ENCODE measurements at places on chromosomes 6 and 20.

DNA sequence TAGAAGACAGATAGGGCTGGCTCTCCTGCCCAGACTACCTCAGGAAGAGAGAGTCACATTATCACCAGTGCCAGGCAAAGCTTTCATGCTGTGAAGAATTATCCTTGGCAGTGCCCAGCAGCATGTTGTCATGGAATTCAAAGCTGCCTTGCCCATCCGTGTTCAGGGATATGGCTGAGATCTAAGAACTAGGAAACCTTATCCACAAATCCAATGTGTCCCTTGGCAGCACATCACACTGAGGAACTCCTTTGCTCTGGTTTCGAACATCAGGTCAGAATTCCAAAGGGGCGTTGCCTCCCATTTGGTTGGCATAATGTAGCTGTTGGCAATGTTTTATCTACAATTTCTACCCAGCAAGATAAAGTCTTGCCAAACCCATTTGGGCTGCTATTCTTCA is 52.7 kb downstream of the ADGRF1 start:
- DNase-seq = no peak

DNA sequence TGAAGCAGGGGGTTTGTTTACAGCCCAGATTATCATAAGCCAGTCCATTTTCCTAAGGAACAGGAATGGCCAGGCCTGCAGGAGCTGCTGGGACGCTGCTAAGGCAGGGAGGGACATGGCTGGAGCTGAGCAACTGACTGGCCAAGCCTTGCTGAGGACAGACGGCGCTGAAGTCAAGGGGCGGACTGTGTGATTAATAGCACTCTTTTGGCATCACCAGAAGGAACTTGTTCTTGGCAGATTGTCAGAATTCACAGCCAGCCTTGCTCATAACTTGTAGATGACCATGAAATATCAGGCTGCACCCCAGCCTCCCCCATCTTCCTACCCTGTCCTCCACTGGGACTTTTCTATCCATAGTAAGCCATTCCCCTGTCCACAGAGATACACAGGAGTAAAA is 218.8 kb upstream of the RNF24 start:
- DNase-seq = no peak

- no peak for DNase-seq
Measured at GRCh38 chr6:22368794-22369193, 72.0 kb upstream of the PRL start.

DNA sequence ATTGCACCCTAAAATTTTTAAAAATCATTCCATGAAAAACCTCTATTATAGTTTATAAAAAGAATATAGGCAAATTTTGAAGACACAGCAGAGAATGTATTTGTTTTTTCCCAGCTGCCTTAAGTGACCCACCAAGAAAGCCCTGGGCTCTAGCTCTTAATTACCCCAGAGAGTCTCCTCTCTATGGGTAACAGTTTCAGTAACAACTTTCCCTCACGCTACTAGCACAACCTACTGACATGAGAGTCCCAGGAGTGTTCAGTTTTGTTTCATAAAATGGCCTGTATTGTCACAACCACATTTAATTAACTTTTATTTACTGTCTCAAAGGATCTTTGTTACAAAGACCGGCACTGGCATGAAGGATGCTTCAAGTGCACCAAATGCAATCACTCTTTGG is 41.5 kb downstream of the FHL5 start:
- no peak for DNase-seq

DNA sequence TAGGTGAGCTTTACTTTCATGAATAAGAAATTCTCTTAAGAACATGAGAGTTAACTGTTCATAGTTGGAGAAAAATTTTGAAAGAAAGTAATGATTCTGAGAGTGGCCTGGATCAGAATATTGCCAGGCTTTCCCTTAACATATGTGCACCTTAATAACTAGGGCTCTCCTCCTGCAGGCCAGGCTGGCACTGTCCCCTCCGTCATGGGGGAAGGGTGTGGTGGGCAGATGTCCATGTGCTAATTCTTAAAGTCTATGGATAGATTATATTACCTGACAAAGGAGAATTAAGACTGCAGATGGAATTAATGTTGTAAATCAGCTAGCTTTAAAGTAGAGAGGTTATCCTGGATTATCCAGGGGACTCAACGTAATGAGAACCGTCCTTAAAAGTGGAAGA is 10.9 kb upstream of the KLHL32 start:
- DNase-seq = no peak

Measured in activated T-cell treated with anti-CD3 and anti-CD28 coated beads for 4 hours (primary cell).